ENCODE measurements at places on chromosomes 1 and 21.

GRCh38 chr1:6991266-6991665, 206.0 kb downstream of the CAMTA1 start:
- peak; percentile 81 for DNase-seq

- no peak for DNase-seq
These were observed 17.1 kb downstream of the ZNF362 start for GRCh38 chr1:33273406-33273805.

DNA sequence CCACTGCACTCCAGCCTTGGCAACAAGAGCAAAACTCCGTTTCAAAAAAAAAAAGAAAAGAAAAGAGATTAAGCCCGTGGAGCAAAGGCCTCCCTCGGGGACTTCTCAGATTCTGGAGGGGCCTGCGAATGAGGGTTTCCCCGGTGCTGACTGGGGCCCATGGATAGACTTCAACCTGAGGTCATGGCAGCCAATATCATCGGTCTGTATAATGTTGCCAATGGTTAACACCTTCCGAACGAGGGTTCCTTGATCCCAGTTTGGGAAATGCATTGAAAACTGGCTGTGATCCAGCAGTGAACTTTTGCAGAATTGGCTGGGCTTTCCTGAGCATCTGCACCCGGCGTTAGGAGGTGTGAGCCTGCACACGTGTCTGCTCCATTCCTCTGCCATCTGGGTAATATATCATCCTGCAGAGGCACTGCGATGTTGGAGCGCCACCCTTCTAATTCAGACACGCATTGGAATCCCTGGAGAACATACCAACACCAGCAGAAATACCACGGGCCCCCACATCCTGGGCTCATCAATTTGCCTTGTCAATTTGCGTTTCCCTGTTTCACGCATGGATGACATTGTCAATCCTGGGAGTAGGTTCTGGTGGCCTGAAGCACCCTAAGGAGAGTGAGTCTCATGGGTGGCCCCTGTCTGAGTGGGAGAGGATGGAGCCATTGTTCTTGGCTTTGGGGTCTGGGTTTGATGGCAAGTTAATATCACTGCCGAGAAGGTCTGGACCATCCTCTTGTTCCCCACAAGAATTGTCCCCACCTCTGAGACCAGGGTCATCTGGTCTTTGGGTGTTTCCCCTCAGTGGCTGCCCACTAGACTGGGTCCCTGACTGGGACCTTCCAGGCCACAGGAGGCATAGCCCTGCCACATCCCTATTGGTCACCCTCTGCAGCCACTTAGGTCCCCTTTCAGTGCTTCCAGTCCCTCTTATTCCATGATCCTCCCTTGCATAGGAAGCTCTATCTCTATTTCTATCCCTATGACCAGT, 441.0 kb downstream of the PTPRU start:
- no peak for DNase-seq

DNA sequence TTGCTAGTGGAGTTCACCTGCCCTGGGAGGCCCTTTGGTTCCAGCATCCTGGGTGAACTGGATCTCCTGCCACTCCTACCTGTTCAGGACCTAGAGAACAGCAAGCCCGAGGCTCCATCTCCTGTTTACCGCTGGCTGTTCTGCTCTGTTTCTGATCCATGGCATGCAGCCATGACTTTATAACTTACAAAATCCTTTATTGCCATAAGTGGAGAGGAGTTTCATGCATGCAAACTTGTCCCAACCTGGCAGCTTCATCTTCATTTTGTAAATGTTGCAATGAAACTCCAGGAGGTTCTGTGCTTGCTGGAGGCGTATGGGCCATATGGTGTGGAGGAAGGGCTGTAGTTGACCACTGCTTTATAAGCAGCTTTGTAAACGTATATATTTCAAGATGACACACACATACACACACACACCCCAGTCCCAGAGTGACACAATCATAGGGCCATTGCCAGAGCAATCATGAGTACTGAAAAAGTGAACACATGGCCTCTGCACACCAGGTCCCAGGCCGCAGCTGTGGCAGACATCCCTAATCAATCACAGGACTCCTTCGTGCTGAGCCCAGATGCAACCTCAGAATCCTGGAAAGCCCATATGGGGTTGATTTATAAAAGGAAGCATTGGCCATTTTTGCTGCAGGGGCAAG, 69.0 kb downstream of the UBIAD1 start:
- DNase-seq: no peak

DNA sequence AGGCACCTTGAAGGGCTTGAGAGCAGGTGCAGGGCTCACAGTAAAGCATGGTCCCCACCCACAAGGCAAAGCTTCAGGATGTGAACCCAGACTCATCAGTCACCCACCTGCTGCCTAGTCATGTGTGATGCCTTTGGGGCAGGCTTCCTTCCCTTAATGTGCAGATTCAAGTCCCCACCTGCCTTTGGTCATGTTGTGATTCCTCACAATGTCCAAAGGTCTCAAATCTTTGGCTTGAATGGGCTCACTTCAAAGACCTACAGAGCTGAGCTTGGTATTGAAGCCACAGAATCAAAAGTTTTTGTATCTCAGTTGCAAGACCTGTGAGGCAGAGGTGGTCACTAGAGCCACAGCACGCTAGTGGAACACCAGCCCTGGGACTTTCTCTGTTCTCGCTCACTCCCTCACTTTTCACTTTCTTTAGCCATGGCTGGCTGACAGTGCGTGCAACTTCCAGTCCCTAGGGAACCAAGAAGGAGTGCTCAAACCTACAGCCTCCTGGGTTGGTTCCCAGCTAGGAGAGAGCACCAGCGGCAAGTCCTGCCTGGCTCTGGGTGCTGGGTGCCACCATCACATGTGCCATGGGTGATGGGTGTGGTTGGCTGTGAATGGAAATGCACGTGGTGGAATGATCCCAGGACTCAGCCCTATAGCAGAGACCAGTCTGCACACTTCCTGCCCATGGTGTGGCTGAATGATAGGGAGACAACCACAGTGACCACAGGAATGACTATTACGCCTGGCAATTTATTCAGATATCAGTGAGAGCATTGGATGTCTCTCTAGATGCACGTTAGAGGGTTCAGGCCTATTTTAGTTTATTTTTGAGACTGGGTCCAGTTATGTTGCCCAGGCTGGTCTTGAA, 26.4 kb upstream of the CLIC6 start:
- DNase-seq: peak; percentile 72

DNA sequence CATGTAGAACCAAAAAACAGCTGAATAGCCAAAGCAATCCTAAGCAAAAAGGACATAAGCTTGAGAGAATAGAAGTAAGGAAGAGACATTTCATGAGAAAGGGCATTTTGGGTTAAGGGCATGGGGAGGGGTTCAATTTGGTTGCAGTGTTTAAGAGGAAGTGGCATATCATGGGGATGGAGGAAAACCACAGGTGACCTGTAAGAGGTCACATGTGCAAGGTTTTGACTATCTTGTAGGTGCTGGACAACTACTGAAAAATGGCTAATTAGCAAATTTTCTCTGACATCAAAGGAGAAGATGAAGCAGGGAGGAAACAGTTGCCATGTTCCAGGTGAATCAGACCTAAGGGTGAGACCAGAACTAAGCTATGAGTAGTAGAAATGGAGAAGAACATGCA, 31.3 kb upstream of the ROR1 start:
- no peak for DNase-seq

DNA sequence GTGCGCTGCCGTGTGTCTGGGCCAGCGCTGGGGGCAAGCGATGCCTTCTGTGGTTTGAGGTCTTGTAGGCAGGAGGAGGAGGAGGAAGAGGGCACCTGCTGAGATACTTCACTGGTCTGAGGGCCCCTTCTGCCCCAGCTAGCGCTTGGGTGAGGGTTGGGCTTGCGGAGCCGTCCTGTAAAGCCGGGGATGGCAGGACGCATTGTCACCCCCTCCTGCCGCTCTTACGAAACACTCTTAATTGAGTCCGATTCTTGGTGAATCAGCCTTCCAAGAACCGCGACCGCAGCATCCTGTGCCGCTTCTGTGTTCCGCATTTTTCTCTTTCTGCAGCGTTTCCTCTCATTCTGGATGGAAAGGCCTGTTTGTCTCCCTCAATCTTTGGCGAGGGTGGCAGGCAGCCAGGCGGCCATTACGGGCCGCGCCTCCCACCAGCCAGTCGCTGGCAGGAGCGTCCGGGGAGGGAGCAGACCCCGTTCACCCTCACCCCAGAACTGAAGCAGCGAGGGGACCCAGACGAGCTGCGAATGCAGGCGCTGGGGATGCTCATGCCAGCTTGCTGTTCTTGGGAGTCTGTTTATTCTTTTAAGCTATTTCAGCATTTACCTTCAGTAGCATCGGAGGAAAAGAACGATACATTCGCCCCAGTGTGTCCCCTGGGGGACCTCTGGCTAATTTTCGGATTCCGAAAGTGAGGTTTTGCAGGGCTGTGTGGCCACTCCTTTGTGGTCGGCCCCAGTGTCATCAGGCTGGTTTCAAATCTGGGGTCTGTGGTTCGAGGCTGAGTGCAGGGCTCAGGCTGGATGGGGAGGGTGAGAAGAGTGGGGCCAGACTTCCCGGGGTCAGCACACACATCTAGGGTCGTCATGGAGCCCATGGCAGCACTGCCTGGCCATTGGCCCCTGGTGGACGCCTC, 62.7 kb downstream of the SKI start:
- no peak for DNase-seq

- DNase-seq: no peak
These were observed 103.6 kb downstream of the SPAG17 start for GRCh38 chr1:118081387-118081786.

- DNase-seq: no peak
These were observed 331.9 kb downstream of the DISC1 start for GRCh38 chr1:231958448-231958847.

DNA sequence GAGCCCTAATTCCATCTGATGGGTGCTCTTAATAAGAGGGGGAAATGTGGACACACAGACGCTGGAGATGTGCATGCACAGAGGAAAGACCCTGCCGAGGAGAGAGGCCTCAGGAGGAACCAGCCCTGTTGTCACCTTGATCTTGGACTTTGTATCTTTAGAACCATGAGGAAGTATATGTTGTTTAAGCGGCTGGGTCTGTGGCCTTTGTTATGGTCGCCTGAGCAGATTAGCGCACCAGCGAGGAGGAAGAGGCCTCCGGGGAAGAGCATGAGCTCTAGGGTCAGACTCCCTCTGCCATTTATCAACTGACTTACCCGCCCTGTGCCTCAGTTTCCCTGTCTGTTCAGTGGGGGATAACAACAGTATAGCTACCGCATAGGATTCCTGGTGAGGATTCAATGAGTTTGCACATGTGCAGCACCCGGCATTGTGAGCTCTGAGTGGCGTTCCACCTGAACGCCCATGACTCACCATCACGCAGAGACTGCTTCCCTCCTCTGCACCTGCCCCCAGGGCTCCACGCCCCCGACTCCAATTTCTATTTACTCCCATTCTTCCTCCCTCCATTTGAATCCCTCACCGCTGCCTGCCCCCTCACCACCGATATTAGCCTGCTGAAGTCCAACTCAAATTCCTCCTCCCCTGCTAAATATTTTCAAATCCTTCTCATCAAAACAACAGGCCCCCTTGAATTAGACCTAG, 67.2 kb downstream of the ATP5PO start:
- DNase-seq: peak; percentile 61

DNA sequence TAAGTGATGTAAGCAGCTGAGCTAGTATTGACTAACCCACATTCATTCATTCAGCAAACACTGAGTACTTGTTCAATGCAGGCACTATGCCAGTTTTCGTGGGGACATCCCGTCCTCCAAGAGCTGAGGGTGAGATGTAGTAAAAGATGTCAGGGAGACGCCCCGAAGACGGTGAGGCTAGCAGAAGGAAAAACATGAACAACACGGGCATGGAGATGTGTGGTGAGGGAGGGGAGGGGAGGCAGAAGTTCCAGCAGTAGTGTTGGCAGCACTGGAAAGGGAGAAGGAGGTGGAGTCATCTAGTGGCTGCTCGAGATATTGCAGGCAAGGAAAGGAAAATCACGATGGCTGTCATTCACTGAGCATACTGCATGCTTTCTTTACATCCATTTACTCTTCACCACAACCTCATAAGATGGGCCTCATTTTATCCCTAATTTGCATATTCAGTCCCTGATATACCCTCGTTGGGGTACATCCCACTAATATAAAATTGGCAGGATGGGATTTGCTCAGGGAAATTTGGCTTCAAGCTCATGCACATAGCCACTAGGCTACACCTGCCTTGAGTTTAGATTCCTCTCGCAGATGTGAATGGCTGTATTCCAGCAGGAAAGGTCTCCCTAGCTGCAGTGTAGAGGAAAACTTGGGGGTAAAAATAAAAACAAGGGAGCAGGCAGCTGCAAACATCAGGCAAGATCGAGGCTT, 14.5 kb downstream of the PDZK1IP1 start:
- peak; percentile 52 for DNase-seq

GRCh38 chr1:32981003-32981901, 16.6 kb upstream of the RNF19B start:
- peak; percentile 96 for DNase-seq

- DNase-seq: no peak
These were observed 12.8 kb downstream of the S100PBP start for GRCh38 chr1:32830092-32830852.

GRCh38 chr21:42763581-42764442, 110.4 kb downstream of the PDE9A start:
- DNase-seq: no peak

DNA sequence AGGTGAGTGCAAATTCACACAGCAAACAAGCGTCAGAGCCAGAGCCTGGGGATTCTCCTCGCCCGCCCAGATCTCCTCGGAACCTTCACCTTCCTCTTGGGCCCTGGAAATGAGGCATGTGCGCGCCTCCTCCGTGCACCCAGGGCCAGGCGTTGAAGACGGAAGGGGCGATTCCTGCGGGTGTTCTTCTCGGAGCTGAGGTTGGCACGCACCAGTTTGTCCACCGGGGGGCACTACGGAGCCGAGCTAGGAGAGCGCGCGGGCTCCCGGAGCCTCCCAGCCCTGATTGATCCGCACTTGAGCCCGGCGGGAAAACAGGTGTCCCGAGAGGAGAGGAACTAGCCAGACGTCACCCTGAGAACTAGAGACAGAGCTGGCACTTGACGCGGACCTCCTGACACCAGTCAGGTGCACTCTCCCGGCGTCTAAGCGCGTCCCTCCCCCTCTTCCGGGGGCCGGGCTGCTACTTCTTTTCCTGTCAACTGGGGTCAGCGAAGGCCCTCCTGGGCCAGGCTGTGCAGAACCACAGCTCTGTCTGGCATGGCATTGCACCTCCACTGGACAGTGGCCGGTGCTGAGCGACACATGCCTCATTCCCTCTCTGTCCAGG, 18.3 kb upstream of the SERINC2 start:
- DNase-seq: peak; percentile 69

GRCh38 chr21:46247699-46248421, 19.3 kb upstream of the LSS start:
- no peak for DNase-seq

- no peak for DNase-seq
These were observed 23.1 kb upstream of the RSPO1 start for GRCh38 chr1:37657620-37658412.

GRCh38 chr1:1221887-1222574, 8.1 kb upstream of the TNFRSF4 start:
- no peak for DNase-seq

GRCh38 chr1:59113876-59114457, 182.9 kb upstream of the FGGY start:
- DNase-seq: no peak

DNA sequence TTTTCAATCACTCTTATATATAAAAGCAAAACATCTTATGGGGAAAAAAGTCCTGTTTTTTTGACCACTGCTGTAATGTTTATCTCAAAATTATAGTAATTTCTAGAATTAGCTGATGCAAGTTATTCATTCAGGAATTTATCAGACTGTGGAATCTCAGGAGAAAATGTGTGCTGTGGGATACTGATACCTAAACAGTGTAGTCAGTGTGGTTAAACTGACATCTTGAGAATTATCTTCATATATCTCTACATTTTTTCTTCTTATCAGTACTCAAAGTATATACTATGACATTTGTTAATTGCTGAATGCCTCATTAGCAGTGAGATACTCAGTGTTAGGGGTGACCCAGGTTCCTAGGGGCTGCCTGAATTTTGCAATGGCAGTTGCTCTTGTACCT, 839.3 kb downstream of the KCNT2 start:
- no peak for DNase-seq

GRCh38 chr1:153587314-153587713, 21.7 kb upstream of the S100A2 start:
- DNase-seq: no peak
